ENCODE measurements at places on chromosomes 12 and 14. TPM values are rescaled to one million over a fixed set of nuclear protein-coding genes. Genes with fewer than 3 reads are reported as not detected.

GRCh38 chr14:58663494-58664111 lies 25.8 kb downstream of the DACT1 start:
- no peak for DNase-seq

DNA sequence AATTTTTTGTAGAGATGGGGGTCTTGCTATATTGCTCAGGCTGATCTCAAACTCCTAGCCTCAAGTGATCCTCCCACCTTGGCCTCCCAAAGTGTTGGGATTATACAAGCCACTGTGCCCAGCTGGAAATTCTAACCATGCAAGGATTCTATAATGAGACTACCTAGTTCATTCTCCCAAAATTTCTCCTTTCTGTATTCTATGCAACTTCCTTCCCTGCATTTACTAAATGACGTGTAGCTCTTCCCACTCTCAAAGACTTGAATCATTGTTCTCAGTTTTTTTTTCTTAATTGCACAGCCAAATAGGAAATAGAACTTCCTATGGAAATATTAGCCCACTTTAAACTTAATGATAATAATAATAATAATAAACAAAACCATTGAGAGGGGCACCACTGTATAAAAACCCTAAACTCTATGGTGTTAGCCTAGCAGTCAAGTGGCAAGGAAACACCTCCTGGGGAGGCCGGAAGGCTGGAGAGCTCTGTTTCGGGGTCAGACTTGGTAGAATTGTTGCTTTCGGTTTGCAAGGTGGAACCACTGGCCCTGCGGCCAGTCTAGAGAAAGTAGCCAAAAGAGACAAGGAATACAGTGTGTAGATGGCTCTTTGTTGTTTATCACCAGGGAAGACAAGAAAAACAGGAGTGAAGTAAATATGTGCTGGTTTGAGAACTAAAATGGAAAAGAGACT lies 40.0 kb upstream of the TESC start:
- DNase-seq = no peak

- no peak for DNase-seq
Observed at GRCh38 chr12:116637589-116638150, 78.5 kb downstream of the MAP1LC3B2 start.

MRPL52 gene
- 105 TPM for polyA plus RNA-seq

- DNase-seq = no peak
Observed at GRCh38 chr12:95740751-95741150, 49.8 kb downstream of the NTN4 start.

- DNase-seq = no peak
Observed at GRCh38 chr12:124866883-124867400, 3.3 kb upstream of the SCARB1 start.

LRIG3 gene
- 37.8 TPM for polyA plus RNA-seq

DNA sequence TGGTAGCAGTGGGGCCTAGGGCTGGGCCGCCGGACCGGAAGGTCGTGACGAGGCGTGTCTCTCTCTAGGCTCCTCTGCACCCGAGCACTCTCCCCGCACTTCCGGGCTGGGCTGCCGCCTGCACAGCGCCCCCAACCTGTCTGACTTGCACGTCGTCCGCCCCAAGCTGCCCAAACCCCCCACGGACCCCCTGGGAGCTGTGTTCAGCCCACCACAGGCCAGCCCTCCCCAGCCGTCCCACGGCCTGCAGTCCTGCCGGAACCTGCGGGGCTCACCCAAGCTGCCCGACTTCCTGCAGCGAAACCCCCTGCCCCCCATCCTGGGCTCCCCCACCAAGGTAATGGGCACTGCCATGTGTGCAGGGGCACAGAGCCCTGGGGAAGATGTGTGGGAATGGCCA lies 13.3 kb upstream of the PUS1 start:
- no peak for DNase-seq
